HT-29 (cell line): ENCODE measurements at places on chromosomes 2 and 18.

- no peak for DNase-seq
Observed at GRCh38 chr2:179021258-179021657, 28.7 kb downstream of the CCDC141 start.

DNA sequence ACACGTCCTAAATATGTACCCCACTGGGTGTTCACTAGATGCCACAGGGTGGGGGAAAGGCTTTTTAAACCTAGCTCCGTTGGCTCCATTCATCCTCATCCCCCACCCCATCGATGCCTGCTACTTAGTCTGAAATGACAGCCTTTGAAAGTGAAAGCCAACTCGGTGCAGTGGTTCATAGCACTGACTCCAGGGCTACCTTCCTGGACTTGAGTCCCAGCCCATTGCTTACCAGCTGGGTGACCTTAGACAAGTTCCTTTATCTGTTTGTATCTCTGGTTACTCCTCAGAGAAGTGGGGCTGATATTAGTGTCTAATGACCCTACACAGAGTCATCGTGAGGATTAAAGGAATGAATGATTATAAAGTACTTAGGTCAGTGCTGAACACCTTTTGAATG is 24.4 kb downstream of the EHD3 start:
- no peak for DNase-seq

DNA sequence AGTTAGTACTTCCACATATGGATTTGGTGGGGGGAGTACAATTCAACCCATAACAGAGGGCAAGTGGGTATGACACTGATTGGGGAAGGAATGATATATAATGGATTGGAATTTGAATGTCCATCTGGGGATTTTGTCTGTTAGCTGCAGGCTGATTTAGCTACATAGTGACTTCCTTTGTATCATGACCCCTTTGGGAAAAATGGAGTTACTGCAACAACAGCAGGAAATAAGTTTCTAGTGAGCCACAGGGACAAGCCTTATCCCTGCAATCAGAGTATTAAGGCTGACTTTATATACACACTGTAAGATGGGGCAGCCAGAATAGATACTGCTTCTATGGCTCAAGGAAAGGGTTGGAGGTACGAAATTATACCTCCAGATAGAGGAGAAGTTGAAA is 404.4 kb upstream of the MEIS1 start:
- peak; percentile 24 for DNase-seq

GRCh38 chr18:51727780-51728179 is 530.3 kb upstream of the MEX3C start:
- no peak for DNase-seq

- DNase-seq = no peak
Observed at GRCh38 chr2:6945087-6945813, 28.0 kb downstream of the RNF144A start.

GRCh38 chr2:74860521-74860920 is 26.6 kb downstream of the HK2 start:
- DNase-seq = no peak

DNA sequence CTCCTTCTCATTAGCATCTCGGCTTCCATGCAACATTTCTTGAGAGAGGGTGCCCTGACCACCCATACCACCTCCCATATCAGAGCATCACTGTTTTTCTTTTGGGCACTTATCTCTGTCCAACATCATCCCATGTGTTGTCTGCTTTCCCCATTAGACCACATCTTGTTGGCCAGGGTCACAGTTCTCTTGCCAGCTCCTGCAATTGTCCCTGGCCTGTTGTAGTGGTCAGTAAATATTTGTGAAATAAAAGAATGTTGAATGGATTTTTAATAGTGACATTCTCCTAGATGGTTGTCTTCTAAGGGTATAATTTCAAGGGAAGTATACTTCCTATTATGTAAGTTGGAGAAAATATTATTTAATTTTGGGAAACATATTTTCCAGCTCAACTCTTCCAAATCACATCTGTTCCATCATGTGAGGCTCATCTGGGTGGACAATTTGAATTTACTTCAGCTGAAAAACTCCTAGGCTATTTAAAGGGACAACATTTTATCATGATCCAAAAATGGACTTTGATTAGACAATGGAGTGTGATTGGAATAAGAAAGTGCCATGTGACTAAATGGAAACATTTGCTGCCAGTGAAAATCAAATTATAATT is 83.0 kb downstream of the MOGAT1 start:
- no peak for DNase-seq

- DNase-seq = peak; percentile 77
Observed at GRCh38 chr2:20378891-20379519, 28.4 kb upstream of the PUM2 start.

DNA sequence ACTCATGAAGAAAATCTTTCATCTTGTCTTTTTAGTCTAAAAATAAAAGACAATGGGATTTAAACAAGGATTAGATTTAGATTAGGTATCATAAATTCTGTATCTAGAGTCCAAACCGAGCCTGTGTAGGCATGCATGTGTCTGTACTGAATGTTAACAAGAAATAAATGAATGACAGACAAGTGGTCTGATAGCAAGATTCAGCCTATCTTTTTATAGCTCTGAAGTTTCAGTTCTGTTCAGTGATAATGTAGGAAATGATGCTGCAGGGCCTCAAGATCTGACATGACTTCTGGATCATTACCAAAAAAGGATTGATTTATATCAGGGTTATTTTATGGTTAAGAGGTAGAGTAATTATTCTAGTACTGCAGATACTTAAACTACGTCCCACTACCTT is 137.0 kb upstream of the ATP5MC3 start:
- DNase-seq = no peak

DNA sequence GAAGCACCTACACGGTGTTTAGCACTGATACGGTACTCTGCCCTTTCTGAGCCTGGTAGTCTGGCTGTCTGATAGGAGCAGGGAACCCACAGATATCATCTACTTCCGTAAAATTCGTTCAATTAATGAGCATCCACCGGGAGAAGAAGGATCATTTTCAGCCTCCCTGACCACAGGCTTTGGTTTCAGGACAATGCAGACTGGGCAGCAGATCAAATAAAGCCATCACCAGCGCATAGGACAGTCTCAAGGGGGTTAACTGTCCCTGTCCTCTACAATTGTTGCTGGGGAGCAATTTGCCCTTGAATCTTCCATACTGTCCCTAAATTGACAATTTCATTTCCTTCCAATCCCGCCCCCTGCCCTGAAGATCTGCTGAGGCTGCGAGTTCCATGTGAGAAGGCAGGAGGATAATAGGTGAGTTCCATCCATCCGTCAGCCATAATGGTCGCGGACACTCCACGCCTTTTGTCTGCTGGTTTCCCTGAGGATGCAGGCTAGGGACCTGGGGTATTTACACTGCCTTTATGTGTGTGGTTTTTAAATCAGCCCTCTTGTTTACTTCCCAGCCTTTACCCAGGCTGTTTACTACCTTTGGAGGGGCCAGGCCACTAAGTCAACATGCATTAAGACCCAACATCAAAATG is 110.0 kb downstream of the MYCN start:
- no peak for DNase-seq

GRCh38 chr2:172248381-172248780 is 145.7 kb upstream of the DLX2 start:
- no peak for DNase-seq

DNA sequence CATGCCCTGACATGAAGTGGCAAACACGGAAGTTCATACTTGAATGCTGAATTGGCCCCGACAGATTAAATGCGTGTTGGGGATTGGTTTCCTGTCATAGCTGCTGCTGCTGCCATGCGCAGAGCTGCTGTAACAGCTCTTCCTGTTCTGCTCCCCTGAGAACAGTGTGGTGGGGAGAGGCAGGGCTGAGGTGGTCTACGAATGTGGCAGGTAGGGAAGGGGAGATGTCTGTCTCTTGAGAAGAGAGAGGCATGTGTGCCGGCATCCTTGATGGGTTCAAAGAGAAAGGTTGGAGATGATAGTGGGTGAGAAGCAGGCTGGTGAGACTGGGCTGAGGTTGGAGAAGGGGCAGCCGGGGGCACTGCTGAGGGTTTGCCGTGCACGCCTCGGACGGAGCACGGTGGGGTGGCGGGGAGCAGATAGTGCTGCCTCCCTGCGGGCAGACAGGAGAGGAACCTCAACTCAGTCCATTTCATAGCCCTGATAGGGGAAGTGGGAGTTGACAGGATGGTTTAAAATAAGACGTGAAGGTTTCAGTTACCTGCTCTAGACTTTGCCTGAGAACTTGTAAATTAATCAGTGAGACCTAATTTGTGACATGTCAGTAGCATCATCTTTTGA is 46.1 kb downstream of the TMEM185B start:
- no peak for DNase-seq

GRCh38 chr18:49911427-49911826 is 98.1 kb upstream of the ACAA2 start:
- no peak for DNase-seq

GRCh38 chr2:5846881-5847280 is 154.7 kb downstream of the SOX11 start:
- no peak for DNase-seq

GRCh38 chr18:8994603-8995002 is 107.9 kb upstream of the NDUFV2 start:
- DNase-seq = peak; percentile 29

- peak; percentile 9 for DNase-seq
Observed at GRCh38 chr18:78632111-78632541, 347.5 kb upstream of the SALL3 start.

- no peak for DNase-seq
Observed at GRCh38 chr2:151996243-151997003, 102.4 kb downstream of the CACNB4 start.

DNA sequence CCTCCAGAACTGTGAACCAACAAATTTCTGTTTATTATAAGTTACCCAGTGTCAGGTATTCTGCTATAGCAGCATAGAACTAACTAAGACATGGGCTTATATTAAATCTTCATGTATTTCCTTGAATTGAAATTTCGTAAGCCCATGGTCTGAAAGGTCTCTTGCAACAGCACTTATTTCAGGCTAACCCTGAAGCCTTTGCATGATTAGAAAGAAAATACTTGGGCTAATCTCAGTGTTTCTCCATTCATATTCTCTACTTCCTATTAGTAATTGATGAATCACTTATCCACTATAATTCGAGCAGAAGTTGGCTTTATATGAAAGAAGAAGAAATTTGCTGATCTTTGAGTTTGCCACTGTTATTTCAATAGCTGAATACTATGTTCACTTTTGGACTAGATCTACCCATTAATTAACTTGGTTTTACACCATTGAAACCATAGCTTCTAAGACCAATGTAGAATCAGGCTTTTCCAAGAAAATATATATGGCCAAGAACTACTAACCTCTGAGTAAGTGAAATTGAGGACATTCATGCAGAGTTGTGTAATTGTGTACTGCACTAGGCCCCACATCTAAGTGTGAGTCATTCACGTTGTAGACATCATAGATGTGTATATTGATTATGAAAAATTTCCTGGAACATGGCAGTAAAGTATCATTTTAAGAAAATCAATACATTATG is 731.6 kb downstream of the SOCS6 start:
- DNase-seq = no peak

- DNase-seq = no peak
Observed at GRCh38 chr2:107132070-107132469, 246.1 kb upstream of the ST6GAL2 start.

- DNase-seq = peak; percentile 3
Observed at GRCh38 chr18:26225022-26225693, 1.1 kb upstream of the TAF4B start.

DNA sequence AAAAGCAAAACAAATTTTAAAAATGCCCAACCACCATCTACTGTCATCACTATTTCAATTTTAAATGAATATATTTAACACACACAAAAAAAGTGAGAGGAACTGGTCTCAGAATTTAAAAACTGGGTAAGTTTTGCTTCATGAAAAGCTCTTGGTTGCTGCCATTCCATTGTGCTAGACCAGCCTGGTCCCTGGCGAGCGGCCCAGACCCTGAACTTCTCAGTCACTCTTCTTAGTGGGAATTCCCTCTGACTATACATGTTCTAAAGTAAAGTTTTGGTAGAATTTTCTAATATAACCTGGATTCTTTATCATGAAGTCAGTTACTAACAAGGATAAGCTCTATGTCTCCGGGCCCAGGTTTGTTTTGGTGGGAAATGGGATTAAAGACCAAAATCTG is 34.8 kb upstream of the TMEM177 start:
- no peak for DNase-seq

- DNase-seq = no peak
Observed at GRCh38 chr2:98063291-98063854, 23.6 kb upstream of the VWA3B start.

DNA sequence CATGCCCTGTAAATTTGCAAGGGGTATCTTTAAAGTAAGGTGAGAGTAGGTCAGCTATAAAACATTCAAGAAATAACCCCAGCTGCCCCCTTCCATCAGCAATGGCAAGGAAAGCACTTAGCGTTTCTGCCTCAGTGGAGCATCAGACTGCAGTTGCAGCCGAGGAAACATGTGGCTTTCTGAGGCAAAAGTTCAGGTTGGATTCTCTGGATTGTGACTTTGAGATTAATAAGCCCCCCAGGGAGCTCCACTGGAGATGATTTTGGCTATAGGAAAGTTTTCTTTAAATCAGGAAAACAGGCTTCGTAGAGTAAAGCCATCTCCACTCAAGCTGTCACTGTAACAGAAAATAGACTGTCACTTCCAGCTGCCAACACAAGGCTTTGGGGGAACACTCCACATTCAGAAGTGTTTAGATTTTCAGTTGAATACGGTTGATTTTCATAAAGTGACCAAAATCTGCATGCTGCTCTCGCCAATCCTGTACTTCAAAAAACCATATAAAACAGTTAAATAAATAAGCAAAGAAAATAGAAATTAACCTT is 15.3 kb upstream of the RIT2 start:
- no peak for DNase-seq

- DNase-seq = peak; percentile 52
Observed at GRCh38 chr2:74429487-74430451, 8.2 kb downstream of the WDR54 start.

DNA sequence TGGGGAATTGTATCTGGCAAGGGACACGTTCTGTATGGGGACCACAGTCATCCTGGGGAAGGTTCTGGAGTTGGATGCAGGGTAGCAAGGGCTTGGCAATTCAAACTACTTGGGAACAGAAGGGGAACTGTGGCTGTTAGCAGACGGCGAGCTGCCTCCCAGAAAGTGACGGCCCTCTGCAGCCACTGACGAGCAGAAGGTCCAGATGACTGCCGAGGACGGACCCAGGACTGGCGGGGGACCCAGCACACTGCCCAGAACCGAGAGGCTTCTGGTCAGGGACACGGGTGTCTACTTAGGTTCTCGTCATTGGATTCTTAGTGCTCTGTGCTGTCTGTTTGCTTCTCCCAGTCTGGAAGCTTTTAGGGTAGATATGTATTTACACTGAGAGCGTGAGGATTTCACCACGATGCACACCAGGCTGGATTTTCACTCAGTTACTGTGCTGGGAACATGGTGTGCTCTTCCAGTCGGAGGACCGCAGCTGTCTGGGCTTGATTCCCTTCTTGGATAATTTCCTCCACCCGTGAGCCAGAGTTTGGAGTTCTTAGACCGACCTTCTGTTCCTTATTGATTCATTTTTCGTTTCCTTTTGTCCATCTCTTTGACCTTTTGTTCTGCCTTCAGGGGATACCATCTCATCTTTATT is 13.4 kb downstream of the GPR35 start:
- DNase-seq = no peak
